ENCODE measurements at places on chromosomes 1 and 21. TPM values are rescaled to one million over a fixed set of nuclear protein-coding genes. Genes with fewer than 3 reads are reported as not detected.

AVPR1B gene
- not detected for total RNA-seq

CNIH3 gene
- total RNA-seq: 2.2 TPM

SLC2A5 gene
- not detected for total RNA-seq

DONSON gene
- 29.0 TPM for total RNA-seq

CRYZL1 gene
- 45.7 TPM for total RNA-seq

KCNA2 gene
- total RNA-seq: 1.1 TPM

NBPF20 gene
- 0.99 TPM for total RNA-seq

LRRC39 gene
- total RNA-seq: 0.94 TPM

KCNK2 gene
- total RNA-seq: not detected

ANGPTL3 gene
- not detected for total RNA-seq

DNA sequence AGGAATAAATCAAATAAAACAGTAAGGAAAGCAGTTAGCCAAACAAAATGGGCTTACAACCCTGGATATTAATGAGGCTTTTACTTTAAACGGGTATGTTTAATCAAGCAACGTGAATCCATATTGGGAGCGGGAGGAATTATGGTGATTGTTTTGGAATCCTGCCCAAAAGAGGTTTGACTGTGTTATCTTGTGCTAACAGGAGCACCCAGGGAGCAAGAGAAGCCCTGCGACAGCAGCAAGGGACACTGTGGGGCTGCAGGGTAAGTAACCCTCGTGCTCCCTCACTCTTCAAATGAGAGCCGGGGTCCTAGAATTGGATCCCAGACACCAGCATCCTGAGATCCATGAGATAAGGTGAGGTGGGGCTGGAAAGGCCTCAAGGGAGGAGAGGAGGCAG, 72.6 kb upstream of the PGBD5 start:
- DNase-seq: no peak

- no peak for DNase-seq
Measured at GRCh38 chr1:11925938-11926292, 312 bp downstream of the KIAA2013 start.

- no peak for DNase-seq
Measured at GRCh38 chr1:31609514-31610118, 7.9 kb upstream of the HCRTR1 start.

DNA sequence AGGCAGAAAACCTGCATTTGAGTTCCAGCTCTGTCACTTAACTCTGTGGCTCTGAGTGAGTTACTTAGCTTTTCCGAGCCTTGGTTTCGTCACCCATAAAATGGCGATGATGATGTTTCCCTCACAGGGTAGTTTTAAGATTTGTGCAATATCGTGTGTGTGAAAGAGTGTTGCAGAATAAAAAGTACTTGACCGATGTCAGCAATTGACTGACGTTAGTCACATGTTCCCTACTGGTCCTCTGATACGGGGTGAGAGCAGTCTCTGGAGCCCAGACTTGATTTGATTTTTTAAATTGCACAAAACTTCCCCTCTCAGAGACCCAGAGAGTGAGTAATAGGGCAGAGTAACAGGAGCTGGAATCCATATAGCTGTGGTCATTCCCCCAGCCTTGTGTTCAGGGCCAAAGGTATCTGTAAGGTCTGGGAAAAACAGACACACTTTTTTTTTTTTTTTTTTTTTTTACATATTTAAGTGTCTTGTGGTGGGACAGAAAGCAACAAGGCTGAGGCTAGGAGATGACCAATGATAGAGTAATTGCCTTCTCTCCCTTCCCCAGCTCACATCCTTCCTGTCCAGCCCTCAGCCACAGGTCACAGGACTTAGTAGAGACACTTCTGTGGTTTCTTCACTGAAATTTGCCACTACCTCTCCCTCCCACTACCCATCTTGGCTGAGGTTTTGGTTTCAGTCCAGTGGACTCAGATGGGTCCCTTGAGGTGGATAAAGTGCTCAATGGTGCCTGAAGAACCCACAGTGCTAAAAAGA, 2.0 kb downstream of the FCER1G start:
- DNase-seq: no peak

- DNase-seq: no peak
Measured at GRCh38 chr1:235940285-235940684, 73.6 kb upstream of the LYST start.

DNA sequence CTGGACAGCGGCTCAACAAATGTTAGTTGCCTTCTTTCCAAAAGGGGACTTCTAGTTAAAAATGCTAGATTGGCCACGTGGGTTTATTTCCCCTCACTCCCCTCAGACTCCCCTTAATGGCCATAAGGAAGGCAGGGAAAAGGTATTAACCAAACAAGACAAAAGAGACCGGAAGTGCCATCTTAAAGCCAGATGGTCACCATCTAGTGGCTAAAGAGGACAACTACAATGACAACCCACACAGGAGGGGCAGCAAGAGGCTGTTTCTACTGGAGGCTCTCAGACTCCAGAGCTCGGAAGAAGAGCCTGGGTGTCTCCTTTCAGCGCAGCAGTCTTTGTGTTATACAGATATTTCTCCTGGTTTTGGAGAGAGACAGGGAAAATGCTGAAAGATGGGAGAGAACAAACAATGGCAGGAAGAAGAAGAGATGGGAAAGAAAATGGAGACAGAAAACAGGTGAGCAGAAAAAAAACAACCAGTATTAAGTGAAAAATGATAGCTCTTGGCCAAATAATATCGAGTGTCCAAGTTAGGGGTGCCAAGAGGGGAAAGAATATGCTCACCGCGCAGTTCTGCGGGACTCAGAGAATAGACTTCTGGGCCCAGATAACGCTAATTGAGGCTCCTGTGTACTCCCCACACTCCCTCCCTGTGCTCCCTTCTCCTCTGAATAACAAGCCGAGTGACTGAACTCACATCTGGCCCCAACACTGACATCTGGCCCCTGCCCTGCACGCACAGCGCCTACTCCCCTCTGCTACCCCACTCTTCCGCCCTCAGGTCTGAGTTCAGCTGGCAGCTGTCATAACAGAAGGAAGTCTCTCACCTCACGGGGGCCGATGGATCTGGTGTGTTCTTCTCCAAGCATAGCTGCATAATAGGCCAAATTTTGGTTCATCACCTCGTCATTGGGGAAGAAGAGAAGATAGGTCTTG, 9.6 kb downstream of the P3H1 start:
- DNase-seq: no peak

DNA sequence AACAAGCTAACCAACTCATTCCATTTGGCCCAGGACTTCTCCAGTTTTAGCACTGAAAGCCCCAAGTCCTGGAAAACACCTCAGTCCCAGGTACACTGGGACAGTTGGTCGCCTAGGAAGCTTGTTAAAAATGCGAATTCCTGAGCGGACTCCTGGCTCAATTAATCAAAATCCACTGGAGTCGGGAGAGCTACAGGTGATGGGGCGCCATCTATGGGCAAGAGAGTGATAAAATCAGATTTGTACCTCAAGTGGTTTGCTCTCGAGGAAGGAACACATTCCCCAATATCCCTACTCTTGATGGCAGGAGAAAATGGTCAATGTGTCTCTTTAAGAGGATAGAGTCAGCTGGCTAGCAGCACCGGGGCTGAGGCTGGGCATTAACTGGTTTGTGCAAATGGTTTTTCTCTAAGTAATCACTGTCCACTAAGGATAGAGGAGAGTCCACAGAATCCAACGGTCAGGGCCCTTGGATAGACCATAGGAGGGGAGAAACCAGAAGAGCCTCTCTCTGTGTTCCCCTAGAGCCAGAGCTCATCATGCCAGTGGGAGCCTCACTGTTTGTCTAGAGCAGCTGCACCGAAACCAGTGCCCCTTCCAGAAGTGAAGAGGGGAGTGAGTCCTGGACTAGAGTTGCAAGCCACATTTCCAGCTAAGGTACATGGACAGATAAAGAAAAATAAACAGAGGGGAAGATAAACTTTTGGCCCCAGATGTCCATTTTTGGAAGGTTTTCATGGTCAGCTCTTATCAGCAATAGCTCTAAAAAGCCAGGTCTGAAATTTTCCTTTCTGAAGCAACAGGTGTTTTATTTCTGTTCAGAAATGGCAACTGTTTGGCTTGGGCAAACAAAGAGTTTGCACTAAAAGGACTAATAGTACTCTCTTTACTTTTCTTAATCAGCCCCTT, 148.5 kb downstream of the TENT5C start:
- no peak for DNase-seq

DNA sequence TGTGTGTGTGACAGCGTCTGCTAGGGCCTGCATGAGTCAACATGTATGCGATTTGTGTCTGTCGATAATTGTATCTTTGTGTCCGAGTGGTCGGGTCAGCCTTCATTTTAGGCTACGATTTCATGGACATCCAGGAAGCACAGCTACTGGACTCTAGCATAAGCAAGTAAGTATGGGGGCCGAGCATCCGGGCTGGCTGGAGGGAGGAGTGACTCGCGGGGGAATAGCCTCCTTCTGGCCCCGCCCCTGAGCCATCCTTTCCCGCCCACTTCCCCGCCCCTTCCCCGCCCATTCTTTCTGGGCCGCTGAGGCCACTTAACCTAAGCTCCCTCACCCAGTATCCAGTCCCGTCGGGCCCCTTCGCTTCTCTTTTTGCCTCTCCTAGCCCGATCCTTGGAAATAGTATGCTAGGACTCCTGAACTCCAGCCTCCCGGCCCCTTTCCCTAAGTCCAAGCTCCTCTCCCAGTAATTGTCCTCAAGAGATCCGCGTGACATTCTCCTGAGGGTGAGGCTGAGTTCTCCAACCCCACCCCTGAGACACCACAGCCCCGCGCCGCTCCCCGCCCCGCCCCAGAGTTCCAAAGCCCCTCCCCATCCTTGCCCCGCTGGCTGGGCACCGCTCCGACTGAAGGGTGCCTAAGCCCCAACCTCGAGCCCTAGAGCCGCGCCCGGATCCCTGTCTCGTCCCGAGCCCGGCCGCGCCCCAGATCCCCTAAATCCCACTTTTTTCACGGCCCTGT, 1.2 kb downstream of the MAP3K6 start:
- peak; percentile 80 for DNase-seq

DNA sequence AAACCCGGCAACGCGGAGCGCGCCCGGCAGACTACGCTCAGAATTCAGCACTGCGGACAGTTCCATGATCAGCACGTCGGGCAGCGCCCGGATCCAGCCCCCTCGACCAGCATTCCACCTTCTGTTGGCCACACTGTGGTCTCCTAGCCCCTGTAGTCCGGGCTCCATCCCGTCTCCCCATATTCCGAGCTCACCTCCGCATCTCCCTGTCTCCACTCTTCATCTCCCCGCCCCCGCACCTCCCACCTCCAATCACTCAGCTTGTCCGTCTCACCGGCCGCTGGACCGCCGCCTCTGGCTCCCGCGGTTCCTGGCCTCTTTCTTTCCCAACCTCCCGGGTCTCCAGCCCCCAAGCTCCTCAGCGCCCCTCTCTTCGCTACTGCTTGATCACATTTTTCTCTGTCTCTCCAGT, 500 bp downstream of the EPHA10 start:
- DNase-seq: peak; percentile 69

- no peak for DNase-seq
Measured at GRCh38 chr1:89464008-89464407, 60.6 kb upstream of the LRRC8B start.

DNA sequence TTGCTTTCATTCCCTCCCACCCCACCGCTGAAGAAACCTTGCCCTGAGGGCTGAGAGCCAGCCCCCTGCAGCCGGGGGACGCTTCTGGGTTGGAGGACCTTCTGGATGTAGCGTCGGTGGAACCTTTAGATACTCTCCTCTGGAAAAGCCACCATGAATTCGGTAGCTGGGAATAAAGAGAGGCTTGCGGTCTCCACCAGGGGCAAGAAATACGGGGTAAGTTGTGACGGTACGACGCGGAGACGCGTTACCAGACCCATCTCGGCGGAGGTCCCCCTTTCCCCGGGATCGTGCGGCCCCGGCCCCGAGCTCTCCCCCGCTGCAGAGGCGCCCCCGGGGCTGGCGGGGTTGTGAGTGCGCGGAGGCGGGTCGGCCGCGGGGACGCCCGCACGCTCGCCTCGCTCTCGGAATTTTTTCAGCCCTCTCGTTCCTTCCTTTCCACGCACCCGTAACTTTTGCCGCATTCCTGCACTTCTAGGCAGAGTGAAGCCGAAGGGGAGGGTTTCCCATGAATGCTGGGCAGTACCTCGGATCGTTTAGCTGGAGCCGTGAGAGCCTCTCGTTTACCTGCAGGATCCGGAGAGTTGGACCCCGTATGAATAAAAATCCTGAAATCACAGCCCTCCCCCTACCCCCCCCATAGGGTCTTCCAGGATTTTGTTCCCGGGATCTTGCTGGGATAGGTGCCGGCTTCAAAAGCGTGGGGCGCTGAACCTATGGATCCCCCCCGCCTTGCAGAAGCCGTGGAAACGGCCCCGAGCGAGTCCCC, 671 bp downstream of the KIF26B start:
- DNase-seq: peak; percentile 48

- DNase-seq: no peak
Measured at GRCh38 chr1:62407398-62408009, 29.3 kb upstream of the USP1 start.

GRCh38 chr1:207414606-207415108, 39.5 kb upstream of the CR2 start:
- DNase-seq: no peak

DNA sequence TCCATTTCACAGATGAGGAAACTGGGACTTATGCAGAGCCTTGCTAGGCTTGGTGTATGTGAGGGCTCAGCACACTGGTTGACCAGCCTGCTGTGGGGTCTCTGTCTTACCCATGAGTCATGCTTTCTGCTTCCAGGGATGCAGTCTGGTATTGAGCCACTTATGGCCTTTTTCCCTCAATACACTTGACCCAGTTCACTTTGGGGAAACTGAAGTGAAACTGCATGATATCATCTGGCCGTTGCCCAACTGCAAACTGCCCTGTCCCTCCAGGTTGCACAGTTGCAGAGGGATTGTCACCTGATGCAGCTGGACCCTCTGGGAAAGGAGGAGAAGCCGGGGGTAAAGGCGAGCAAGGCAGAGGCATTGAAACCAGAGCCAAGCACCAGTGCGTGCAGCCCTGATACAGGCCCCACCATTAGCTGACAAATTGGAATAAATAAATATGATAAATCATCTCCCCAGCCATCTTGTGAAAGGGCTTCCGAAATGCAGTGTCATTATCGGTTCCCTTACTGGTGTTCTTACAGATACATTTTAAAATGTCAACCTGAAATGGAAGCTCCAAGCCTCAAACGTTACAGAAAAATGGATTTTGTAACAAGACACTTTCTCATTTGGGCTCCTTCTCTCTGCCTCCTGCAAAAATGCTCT, 39.3 kb upstream of the DUSP10 start:
- no peak for DNase-seq

DNA sequence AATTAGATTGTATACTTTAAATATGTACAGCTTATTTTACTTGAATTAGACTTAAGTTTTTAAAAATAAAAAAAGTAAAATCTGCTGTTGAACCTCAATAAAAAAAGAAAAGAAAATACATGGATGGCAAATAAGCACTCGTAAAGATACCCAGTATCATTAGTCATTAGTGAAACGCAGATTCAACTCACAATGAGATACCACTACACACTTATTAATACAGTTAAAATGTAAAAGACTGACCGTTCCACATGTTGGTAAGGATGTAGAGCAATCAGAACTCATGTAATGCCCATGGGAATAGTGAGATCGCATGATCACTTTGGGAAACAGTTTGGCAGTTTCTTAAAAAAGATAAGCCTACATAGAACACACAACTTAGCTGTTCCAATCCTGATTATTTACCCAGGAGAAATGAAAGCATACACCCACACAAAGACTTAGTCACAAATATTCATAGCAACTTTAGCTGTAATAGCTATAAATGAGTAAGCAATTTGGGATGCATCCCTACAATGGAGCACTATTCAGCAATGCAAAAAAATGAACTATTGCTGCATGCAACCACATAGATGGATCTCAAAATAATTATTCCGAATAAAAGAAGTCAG, 7.3 kb downstream of the SH2D1B start:
- DNase-seq: no peak

Data from activated naive CD8-positive, alpha-beta T cell treated with anti-CD3 and anti-CD28 coated beads, Interleukin-2, amount 10 ng/mL, durations not matched to agents 7 days and 5 days (primary cell).